NCI-H446 (cell line): ENCODE measurements at places on chromosomes 7 and 10.

- DNase-seq, result no peak
Observed at GRCh38 chr10:26621243-26621888, 76.1 kb upstream of the PDSS1 start.

DNA sequence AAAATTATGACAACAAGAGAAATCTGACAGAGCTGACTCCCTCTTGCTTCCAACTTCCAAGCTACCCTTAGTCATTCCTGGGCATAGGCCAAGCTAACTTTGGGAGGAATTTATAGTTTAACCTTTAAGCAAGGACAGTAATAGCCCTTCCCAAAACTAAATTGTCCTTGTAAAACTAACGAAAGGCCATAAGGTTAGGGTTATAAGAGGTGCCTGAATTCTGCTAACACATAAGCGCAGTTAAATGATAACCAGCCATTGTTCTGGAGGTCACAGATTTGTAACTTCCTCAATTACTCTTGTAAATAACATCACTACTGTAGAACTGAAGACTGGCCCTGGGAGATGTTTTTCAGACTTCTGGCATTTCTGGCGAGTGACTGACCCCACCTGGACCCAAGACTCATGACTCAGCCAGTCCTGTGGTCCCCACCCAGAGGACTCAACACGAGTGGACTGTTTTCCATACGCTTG, 481.2 kb downstream of the KCNMA1 start:
- DNase-seq, result no peak

DNA sequence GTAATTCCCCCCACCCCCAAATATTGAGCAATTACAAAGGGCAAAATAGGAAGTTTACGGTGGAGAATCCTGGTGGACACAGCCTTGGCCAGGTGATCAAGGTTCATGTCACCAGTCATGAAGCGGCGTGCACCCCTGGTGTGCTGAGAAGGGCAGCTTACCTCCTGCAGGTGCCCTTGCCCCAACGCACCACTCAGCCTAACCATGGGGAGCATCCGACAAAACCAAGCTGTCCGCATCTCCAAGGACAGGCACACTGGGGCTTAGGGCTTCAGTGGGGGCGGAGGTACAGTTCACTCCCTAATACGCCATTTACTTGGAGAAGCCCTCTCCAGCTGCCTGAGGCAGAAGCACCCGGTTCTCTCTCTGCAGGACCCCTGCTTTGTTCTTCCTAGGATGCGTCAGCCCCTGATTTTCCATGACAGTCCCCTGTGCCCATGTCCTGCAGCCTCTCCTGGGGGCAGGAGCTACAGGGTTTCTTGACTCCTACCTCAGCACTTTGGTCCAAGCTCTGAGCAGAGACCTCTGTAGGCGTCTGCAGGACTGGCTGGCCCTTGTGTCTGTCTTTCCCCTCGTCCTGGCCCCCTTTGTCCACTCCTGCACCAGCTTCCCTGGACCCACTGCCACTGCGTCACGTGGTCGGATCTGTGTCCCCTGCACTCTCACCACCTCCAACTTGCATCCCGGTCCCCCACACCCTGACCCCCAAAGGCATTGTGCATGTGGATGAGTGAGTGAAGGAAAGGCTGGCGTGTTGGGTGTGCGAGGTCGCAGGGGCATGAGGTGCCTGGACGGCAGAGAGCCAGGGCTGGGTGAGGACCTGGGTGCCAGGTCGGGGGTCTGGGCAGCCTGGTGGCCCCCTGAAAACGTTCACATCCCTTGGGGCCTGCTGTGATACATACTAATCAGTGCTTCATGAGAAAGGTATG, 113.7 kb downstream of the LHPP start:
- DNase-seq, result no peak

- DNase-seq, result peak; percentile 81
Observed at GRCh38 chr7:37920305-37920848, at the start of gene EPDR1. TSS of gene EPDR1 (plus strand) at chr7:37920640. CDS start at chr7:37920940, 300 bp downstream.

DNA sequence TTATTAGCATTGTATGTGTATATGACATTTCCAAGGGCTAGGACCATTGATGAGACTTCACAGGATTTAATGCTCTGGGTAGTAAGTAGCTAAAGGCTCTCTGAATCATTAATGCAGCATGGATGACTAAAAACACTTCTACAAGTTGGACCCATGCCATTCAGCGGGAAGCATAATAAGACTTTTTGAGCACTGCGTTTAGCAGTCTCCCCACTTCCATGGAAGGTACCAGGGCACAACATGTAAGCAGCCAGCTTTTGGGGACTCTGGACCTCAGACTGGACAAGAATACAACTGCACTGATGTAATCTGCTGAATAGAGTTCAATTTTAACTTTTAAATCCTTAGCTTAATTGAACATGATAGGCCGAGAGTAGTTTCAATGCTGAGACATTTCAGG, 191.7 kb upstream of the IMMP2L start:
- no peak for DNase-seq

DNA sequence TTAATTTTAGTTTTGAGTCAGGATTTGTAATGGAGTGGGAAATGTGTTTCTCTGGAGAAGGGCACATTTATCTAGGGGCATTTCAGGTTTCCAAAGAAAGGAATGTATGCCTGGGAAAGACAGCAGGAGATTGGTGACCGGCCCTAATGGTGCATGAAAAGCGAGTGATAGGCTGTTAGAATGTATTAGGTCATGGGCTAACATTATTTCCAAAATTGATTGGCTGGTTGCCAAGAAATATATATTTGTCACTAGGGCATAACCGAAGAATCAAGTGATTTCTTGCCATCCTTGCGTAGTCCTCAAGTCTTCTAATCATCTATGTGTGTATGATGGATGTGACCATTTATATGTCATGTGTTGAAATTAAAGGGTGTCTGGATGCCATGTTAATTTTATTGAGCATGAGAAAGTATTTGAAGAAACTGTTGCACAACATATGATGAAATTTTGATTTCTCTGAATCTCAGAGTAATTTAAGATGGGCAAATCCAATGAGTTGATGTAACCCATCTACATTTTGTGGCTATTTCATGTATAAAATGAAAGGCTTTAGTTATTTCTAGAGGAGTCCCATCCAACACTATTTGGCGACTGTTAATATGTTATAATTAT, 248.4 kb downstream of the BMPER start:
- DNase-seq, result no peak

DNA sequence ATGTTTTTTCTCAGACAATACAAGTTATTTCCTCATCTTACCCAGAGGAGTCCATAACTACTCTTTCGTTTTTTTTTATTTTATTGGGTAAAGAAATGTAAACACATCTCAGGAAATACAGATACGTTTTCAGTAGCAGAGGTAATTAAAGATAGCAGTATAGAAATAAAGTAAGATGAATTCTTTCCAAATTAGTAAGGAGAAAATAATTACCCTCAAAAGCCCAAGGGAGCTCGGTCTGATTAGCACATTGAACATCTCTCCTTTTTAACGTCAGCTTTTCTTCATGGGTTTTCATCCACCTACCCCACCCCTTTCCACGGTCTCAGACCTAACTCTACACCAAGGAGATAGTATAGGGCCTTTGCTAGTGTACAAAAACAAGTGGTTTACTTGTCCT, 294.2 kb downstream of the GRID1 start:
- no peak for DNase-seq

DNA sequence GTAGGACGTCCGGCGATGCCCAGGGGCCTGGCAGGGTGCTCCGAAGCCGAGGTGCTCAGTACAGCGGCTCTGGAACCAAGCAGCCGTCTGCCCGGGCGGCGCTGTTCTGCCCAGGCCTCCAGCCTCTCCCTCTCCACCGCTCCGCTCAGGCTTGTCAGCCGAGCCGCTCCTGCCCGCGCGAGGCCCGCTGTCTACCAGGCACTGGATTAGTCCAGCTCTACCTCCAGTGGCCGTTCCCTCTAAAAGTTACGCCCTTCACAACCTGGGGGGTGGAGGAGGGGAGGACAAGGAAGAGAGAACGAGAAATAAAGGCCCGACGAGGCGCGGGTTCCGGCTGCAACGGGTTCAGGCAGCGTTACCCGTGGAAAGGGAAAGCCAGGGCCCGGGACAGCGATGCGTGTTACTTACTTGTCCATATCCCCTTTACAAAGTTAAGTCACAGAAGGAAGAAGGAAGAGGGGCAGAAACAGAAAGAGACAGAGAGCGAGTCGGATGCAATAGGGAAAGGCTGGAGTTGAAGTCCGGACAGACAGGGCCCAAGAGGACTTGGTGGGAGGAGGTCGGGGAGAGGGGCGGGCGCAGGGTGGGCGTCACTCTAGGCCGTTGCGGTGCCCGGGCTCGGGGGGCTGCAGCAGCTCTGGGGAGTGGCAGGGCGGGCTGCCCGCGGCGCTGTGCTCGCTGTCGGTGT, 2.8 kb downstream of the SP8 start:
- DNase-seq, result no peak

DNA sequence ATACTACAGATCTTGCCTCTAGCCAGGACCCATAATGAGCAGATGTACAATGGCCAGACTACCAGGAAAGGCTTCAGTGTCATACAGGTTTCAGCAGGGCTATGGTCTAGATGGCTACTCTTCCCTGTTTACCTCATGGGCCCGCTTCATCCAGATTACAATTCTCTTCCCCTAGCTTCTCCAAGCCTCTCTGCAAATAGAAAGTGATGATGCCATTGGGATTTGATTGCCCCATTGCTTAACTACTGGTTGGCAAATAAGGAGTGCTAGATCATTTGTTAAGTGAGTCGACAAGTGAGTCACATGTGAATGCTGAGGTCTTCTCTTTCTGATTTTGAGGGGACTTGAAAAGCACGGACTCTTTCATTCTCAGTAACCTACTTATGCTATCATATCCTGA, 361.5 kb upstream of the LRRTM3 start:
- DNase-seq, result no peak

DNA sequence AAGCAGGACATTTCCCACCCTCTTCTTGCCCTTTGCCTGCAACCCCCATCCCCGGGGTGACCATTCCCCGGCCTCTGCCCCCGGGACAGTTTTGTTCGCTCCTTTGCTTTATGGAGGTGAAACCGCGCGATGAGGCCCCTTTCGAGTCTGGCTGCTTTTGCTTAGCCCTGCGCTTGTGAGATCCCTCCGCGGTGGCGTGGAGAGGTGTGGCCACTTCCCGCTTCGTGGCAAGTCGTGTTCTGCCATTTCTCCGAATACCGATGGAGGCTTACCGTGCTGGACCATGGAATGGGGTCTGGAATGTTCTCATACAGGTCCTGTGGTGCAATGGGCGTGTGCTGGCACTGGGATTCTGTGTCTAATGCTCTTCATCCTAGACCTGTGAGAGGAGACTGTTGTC, 106.7 kb downstream of the LHPP start:
- no peak for DNase-seq

DNA sequence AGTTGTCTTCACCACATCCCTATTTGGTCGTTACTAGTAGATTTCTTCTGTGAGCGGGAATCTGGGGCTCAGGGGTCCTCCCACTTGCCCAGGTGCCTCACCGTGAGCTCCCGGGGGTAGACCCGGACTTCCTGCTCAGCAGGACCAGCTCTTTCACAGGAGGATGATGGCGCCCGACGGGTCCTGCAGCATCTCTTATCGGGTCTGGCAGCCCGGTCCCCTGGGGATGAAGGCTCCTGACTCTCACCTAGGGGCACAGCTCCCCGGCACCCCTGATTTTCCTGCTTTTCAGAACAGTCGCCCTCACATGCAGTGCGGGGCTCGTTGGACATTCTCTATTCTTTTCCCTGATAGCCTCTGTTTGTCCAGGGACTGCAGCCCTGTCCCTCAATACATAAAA, 33.0 kb upstream of the SHH start:
- no peak for DNase-seq

DNA sequence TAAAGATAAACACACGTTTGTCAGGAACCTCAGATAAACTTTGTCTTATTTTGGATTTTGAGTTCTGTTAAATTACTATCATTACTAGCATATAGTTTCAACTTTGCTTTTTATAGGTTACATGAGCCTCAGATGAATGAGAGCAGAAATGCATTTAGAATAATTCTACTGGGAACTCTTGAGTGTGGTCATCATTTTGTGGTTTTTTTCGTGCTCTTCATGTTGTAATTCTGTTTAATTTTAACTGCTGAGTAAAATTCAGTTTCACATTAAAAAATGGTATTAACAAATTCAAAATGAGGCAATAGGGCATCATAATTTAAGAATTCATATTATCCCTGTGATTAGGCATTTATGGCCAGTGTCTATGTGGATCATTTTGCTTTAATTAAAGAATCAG, 72.9 kb downstream of the GNAI1 start:
- DNase-seq, result no peak

DNA sequence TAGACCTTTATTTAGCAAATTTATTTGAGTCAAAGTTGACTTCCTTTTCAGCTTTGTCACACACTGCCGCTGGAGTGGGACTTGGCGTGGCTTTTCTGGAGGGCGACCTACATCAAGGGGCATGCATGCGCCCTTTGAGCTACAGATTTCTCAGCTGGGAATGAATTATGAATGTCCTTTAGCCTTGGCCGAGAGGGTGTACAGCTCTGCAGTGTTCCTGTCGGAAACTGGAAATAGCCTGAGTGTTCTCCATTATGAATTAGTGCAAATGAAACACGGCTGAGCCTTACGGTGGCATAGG, 79.7 kb downstream of the GLRX3 start:
- DNase-seq, result no peak

DNA sequence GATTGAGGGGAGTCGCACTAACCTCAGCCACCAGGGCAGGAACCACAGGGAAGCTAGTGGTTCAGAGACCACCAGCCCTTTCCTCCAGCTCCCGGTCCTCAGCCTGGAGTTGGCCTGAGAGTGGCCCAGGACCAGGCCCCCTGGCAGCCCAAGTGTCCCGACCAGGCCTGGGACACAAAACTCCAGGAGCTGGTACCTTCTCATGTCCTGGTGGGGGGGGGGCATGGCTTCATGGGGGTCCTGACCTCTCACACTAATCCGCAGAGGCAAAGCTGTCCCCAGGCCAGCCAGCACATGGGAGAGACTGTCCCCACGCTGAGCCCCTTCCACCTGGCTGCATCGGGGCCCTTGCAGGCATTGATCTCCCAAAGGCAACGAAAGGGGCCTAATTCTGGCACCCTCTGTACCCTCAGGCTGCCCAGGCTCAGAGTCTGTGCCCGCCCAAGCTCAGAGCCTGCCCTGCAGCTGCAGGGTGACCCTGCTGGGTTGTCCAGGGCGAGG, 28.2 kb downstream of the GPRIN2 start:
- no peak for DNase-seq

- no peak for DNase-seq
Observed at GRCh38 chr7:27114881-27115220, 12.4 kb upstream of the HOXA2 start.

DNA sequence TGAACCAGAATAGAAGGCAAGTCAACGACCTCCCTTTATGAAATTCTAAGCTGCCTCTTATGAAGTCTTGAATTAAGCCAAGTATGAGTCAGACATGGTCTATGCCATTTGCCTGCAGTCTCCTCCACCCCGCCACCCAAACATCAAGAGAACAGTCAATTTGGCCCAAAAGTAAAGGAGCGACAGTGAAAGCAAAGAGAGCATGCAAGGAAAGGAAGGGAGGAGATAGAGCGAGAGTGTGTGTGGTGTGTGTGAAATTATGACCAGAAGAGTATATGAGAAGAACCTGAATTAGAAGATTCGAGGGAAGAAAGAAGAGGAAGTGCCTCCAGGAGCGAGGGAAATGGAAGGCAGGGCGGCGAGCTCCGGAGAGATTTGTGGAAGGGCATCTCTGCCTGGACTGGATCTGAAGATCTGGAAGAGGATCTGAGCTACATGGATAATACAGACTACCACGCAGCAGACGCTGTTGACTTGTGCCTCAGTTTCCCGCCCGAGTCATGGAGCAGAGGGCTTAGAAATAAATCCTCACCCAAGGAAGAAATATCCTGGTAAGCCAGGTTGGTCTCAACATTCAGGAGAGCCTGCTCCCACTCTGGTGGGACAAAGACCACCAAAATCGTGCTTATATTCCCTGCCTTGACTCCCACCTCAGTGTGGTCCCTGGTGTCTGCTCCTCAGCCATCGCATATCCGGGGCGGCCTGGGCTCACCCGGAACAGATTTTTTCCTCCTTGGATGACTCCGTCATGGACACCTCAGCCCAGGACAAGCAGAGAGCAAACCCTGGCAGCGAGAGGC, 459 bp downstream of the ZDHHC6 start:
- DNase-seq, result no peak
